ENCODE measurements at places on chromosomes 7 and 10.

GRCh38 chr10:112716076-112716475, 234.0 kb upstream of the TCF7L2 start:
- DNase-seq = no peak

- no peak for DNase-seq
These were observed 51.6 kb downstream of the CREB3L2 start for GRCh38 chr7:137950263-137950621.

- DNase-seq = no peak
These were observed 208.1 kb upstream of the HDAC9 start for GRCh38 chr7:18287482-18287881.

DNA sequence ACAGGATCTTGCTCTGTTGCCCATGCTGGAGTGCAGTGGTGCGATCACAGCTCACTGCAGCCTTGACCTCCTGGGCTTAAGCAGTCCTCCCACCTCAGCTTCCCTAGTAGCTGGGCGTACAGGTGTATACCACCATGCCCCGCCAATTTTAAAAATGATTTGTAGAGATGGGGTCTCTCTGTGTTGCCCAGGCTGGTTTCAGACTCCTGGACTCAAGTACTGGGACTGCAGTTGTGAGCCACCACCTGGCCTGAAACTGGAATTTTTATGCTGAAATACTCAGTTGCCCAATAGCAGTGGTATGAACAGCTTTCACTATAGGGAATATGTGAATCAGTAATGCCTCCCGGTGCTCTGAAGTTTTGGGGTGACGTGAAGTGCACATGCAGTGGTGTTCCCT, 7.6 kb downstream of the ZRANB1 start:
- no peak for DNase-seq

GRCh38 chr7:47196106-47196645, 385.7 kb downstream of the TNS3 start:
- DNase-seq = no peak

- no peak for DNase-seq
These were observed 147.0 kb downstream of the C1GALT1 start for GRCh38 chr7:7329326-7329725.

- DNase-seq = no peak
These were observed 298.1 kb downstream of the TCERG1L start for GRCh38 chr10:131013281-131013912.

GRCh38 chr7:134513169-134513752, 14.1 kb upstream of the AKR1B10 start:
- no peak for DNase-seq

DNA sequence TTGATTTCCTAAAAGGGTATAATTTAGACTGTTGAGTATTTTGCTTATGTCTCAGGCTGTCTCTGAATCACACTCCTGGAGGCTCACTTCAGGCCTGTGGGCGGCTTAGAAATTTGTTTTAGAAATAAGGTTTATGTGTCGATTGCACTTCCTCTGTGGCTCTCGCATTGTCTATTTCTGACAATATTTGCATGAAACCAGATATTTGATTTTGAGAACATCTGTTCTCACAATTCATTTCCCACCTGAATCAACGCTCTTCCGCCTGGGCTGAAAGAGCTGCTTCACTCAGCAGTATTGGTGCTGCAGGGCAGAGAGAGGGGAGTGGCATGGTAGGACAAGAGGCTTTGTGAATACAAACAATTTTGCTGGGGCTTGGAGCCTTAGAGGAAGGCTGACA, 262.0 kb downstream of the ADRA2A start:
- DNase-seq = no peak

DNA sequence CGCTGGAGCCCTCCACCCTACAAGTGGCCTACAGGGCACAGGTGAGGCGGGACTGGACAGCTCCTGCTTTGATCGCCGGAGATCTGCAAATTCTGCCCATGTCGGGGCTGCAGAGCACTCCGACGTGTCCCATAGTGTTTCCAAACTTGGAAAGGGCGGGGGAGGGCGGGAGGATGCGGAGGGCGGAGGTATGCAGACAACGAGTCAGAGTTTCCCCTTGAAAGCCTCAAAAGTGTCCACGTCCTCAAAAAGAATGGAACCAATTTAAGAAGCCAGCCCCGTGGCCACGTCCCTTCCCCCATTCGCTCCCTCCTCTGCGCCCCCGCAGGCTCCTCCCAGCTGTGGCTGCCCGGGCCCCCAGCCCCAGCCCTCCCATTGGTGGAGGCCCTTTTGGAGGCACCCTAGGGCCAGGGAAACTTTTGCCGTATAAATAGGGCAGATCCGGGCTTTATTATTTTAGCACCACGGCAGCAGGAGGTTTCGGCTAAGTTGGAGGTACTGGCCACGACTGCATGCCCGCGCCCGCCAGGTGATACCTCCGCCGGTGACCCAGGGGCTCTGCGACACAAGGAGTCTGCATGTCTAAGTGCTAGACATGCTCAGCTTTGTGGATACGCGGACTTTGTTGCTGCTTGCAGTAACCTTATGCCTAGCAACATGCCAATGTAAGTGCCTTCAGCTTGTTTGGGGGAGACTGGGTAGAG, at the start of gene COL1A2:
Gene COL1A2 (plus strand): TSS at position 459 of the 704 bp plus-strand sequence. CDS start 137 bp downstream, at position 596.
- no peak for DNase-seq

- DNase-seq = no peak
These were observed 65.3 kb upstream of the AQP1 start for GRCh38 chr7:30846378-30846777.

DNA sequence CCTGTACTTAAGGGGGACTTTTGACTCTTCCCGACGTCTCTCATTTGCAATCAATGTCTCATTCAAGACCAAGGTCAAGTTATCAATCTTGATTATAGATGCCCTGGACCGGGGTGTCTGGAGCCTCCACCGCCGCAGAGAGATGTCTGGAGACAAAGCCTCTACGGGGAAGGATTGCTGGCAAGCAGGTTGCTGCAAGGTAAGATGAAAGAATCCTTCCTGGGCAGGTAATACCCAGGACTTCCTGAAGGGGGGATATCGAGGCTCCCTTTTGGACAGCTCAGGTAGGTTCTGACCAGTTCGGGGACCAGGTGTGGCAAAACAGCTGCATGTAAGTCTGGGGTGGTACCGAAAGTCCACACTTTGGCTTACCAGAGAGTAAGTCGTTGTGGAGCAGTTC, 12.5 kb upstream of the CUX1 start:
- DNase-seq = no peak

GRCh38 chr7:9030976-9031375, 597.6 kb downstream of the NXPH1 start:
- no peak for DNase-seq

GRCh38 chr10:38102880-38103279, 8.7 kb downstream of the ZNF37A start:
- no peak for DNase-seq

DNA sequence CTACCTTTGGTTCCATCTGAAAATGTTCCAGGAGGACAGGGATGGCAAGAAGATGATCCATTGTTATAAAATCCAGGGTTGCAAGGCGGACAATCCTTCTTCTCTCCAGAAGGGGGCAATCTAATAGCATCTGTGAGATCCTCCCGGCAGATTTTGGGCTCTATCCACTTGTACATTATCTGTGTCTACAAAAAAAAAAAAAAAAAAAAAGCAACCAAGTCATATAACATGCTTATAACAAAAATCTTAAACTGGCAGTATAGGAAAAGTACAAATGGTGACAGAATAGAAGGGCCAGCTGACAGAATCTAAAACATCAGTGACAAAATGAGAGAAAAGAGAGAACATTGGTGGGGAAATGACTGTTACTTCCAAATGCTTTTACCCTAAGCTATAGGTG, 132.7 kb downstream of the ELAPOR2 start:
- no peak for DNase-seq

DNA sequence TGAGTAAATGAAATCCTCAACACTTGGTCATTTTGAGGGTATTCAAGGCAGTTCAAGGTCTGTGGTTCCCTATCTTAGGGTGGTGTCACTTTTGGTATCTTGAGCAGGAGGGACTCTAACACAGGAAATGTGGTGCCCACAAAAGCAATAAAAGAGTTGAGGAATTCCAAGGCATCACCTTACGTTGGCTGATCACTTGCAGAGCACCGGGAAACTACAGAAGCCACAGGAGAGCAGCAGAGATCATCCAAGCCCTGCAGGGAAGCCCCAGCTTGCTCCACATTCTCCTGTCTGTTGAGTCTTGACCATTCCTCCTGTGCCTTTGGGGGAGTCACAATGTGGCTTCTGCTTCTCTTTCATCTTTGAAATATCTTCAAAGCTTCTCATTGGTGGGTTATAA, 565.8 kb upstream of the ADARB2 start:
- no peak for DNase-seq

GRCh38 chr10:100327007-100327717, 2.9 kb downstream of the PKD2L1 start:
- DNase-seq = no peak

DNA sequence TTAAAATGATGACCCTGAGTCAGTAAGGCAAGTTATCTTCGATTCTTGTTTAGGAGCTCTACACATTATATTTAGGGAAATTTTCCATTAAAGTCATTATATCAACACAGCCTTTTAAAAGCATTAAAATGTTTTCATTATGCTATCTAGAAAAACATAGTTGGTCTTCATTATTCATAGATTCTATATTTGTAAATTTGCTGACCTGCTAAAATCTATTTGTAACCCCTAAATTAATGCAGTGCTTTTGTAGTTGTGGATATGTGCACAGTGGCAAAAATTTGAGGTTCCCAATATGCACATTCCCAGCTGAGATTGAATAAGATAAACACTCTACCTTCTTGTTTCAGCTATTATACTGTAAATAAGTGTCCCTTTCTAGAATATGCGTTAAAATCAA, 81.1 kb downstream of the KIF20B start:
- DNase-seq = no peak

Data from stimulated activated CD8-positive, alpha-beta memory T cell treated with anti-CD3 and anti-CD28 coated beads, Interleukin-7, amount 100 ng/mL, for 24 hours (primary cell).